Astrocyte of the hippocampus (primary cell): ENCODE measurements at places on chromosomes 3 and 15.

GRCh38 chr15:39321977-39322376 lies 258.9 kb upstream of the THBS1 start:
- DNase-seq = peak; percentile 70

- DNase-seq = no peak
These were observed 35.2 kb downstream of the RNF13 start for GRCh38 chr3:149848238-149848637.

DNA sequence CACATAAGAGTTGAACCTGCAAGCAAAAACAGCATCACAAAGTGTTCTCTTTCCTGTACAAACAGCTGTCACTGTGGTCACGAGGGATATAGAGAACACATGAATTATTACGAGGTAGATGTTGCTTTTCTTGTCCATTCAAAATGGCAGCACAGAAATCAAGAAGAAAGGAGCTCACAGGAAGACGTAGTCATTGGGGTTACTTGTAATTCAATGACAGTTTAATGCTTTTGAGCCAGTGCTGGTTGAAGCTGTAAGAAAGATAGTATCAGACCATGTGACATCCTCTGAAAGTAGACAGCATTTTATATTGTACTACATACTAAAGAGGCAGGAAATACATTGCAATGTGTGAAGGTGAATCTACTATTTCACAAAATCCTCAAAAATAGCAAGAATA lies 140.4 kb downstream of the ABI3BP start:
- no peak for DNase-seq

DNA sequence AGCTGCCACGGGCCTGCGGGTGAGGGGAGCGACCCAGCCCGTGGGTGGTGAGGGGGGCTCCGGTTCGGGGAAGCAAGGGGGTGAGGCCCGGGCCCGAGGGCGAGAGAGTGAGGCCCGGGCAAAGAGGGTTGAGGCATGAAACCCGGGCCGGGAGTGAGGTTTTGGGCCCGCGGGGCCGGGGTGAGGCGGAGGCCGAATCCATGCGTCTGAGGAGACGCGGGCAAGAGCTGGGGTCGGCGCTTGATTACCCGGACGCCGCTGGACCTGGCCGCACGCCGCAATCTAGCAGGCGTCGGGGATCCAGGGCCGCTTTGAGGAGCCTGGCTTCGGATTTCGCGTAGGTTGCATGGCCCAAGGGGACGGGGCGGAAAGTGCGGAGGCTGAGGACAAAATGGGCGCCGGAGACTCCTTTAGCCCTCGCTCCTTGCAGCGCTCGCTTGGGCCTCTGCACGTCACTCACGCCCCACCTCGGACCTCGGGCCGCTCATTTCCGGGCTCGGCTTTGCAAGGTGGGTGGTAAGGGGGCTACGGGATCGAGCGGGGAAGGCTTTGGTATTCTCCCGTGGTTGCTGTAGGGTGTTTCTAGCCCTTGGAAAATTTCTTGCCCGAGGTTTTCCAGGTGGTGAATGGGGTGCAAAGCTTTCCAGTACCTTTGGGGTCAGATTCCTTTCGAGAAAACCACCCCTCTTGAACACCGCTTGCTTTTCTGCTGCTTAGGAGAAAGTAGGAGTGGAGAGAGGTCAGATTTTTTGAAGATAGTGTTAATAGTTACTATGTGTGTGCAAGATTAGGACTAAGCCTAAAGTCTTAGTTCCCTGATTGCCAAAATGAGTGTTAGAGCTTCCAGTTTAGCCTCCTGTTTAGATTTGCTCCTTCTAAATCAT lies 827 bp downstream of the SLC25A36 start:
- DNase-seq = peak; percentile 80

- peak; percentile 51 for DNase-seq
These were observed 5.2 kb downstream of the CSPG5 start for GRCh38 chr3:47573190-47574172.

DNA sequence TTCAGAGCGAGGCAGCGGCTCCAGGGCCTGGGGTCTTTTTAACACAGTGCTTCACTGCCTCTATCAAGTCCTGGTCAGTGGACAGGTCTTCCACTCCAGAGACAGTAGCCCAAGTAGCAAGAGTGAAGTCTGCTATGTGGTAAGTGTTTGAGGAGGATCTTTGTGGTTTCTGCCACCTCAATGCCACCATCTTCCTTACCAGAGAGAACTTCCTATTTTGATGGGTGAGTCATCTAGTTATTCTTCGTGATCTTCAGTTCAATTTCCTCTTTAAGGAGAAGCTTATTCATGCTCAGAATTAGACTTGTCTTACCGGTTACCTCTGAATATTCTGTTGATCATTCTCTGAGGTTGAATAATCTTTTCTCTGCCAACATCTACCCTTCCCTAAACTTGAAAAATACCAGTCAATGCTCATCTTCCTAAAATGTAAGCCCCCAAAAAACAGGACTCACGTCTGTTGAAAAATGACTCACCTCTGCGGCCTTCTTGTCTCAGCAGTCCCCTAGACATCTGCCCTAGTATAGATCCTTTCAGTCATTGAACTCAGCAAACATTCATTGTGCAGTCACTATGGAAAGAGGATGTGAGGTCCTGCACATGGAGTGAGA lies 32.2 kb upstream of the BCL6 start:
- DNase-seq = no peak

DNA sequence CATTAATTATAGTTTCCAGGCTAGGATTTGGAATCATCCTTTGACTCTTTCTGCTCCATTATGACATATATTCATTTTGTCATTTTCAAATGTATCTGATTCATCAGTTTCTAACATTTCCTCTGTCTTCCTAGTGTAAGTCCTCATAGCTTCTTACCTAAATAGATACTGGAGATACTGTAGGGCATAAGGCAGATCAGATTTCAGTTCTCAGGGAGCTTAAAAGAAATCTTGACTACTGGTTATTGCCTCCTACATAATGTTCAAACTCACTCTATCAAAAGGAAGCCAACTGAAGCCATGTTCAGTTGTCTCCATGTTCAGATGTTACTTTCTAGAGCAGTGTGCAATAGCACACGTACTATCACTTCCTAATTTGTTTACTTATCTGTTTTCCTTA lies 29.6 kb upstream of the CTDSPL2 start:
- DNase-seq = no peak

DNA sequence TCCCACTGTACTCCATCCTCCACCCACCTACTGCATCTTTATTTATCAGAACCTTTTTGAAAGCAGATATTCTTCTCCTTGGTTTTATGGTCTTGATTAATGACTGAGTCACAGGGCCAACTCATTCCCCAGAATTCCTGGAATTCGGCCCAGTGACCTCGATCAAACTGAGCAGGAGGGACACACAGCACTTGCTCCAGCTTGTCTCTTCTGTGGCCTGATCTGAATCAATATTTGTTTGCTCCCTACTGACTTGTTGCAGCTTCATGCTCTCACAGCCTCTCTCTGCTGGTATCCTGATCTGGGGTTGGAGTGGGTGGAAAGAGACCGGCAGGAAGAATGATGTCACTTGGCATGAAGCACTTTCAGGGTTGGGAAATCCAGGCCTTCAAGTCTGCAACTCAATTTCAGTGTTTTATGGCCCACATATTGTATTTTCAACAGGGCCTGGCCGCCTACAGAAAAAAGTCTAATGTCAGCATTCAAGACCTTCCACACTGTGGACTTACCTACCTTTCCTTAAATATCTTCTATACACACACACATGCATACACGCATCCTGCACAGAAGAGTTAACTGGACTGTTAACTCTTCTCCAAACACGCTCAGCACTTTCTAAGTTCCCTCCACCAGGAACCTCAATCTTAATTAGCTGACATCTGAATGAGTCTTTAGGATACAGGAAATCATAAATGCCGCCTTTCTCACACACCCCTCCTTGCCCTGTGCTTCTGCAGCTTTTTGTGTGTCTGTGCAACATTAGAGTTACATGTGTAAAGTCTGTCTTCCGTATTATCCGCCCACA lies 4.6 kb downstream of the ANXA2 start:
- peak; percentile 91 for DNase-seq

- DNase-seq = peak; percentile 57
These were observed 29.5 kb downstream of the CCDC12 start for GRCh38 chr3:46946856-46947545.

DNA sequence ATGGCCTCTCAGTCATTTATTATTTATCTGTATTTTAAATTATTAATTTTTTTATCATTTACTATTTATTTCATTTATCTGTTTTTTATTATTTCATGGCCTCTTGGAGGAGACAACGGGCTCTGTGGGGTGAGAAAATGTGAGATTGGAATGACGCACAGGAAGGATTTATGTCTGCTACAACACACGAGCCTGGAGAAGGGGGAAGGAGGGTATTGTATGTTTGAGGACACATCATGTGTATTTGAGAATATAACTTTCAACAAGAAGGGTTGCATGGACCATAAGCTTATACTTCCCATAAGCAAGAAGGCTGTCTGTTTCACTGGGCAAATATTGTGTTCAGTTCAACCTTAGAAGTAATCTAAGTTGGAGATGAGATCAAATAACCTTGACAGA lies 31.7 kb downstream of the LSM3 start:
- DNase-seq = no peak

GRCh38 chr15:84734794-84735479 lies 13.5 kb upstream of the ZNF592 start:
- DNase-seq = peak; percentile 79

GRCh38 chr3:161770484-161771386 lies 274.1 kb downstream of the OTOL1 start:
- DNase-seq = peak; percentile 67

DNA sequence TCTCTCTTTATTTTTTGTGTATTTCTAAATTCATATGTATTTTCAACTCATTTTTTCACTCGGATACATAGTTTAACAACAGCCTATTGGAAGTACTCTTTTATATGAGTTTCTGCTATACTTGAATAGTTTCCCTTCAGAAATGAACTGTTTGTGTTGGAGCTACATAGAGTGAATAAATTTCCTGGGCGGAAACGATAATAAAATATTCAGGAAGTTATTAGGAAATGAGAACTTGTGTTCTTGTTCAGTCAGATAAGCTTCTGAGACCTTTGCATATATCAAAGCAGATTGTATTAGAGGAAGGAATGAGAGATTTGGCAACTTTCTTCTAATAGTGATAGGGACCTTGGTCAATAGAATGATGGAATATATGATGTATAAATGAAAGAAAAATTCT lies 27.3 kb downstream of the NEO1 start:
- DNase-seq = no peak

DNA sequence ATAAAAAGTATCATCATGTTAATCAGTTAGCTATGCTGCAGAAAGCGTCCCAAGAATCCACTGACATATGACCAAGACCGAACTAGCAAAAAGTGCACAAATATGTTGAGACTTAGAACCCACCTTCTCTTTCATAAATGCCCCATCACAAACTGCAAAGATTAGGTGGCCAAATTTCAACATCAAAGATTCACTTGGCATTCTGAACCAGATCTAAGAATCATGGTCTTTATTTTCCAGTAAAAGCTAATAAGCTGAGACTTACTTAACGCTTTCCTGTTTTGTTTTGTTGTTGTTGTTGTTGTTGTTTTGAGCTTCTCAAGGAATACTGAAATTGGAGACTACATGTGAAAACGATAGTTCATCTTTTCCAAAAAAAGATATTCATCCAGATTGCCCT lies 62.4 kb downstream of the ZBTB20 start:
- no peak for DNase-seq

- peak; percentile 16 for DNase-seq
These were observed 1187.1 kb downstream of the ROBO1 start for GRCh38 chr3:78580681-78581080.

DNA sequence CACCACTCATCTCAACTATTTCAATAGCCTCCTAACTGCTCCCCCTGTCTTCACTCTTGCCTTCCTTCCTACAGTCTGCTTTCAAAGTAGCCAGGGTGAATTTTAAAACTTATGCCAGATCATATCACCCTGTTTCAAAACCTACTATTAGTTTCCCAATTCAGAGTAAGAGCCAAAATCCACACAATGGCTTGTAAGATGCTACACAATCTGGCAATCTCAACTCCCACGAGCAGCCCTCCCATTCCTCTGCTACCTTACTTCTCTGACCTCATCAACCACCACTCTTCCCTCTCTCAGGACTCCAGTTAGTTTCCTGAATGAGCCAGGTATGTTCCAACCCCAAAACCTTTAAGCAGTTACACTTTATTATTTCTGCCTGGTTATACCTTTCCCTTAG lies 62.5 kb downstream of the VPS13C start:
- DNase-seq = no peak

GRCh38 chr3:159237226-159237625 lies 435.4 kb downstream of the MFSD1 start:
- peak; percentile 57 for DNase-seq

DNA sequence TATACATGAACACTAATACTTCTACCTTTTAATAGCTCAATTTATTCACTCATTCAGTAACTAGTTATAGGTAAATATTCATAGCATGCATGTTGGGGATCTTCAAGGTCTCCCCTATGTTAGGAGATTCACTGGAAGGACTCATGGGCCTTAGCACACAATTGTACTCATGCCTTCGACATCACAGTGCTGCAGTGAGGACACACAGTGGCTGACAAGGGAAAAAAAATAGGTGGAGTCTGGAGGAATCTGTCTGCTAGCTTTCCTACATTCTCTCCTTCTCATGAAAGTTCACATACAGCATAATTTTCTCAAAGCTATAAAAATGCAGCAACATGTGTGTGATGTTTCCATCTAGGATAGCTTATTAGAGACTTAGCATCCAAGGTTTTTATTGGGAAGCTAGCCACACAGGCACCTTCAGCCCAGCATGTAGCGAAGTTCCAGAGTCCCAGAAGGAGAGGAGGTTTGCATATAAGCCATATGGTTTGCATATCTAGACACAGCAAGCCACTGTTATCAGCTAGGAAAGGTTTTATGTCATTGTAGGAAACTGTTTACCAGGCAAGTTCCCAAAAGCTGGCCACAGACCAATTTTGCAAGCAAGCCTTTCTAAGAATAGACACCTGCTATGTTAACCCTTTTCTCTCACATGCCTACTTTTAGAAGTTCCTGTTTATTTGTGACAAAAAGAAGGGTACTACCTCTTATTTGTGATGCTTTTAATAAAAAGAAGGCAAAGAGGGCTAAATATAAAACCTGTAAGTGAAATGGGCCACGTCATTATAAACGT lies 46.4 kb downstream of the MORC1 start:
- DNase-seq = no peak

DNA sequence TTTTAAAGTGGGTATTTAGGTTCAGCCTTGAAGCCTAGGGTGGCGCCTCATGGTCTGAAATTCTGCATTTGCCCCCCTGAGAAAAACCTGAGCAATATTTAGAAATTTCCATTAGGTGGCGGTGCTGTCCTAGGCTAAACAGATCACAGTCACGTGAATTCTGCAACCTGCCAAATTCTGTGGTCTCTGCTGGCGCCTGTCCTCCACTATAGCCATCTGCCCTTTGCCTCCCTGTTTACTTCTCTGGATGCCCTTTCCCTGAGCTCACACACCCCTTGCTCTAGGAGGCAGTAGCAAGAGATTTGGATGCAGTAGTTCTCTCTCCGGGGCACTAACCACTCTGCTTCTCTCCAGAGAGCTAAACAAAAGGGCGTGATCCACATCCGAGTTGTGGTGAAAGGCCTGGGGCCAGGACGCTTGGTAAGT lies 9.1 kb downstream of the MRPS11 start:
- peak; percentile 65 for DNase-seq

GRCh38 chr3:79253704-79254103 lies 514.1 kb downstream of the ROBO1 start:
- no peak for DNase-seq
